NCI-H2171 treated with DMSO at 0.1 percent for 48 hours (cell line): ENCODE measurements at places on chromosomes 1 and 21.

GRCh38 chr1:109273570-109274288 is 9.2 kb downstream of the PSRC1 start:
- DNase-seq: no peak

GRCh38 chr1:229015806-229016205 is 255.1 kb upstream of the RAB4A start:
- no peak for DNase-seq

GRCh38 chr1:203507759-203508158 is 13.8 kb downstream of the OPTC start:
- DNase-seq: no peak

DNA sequence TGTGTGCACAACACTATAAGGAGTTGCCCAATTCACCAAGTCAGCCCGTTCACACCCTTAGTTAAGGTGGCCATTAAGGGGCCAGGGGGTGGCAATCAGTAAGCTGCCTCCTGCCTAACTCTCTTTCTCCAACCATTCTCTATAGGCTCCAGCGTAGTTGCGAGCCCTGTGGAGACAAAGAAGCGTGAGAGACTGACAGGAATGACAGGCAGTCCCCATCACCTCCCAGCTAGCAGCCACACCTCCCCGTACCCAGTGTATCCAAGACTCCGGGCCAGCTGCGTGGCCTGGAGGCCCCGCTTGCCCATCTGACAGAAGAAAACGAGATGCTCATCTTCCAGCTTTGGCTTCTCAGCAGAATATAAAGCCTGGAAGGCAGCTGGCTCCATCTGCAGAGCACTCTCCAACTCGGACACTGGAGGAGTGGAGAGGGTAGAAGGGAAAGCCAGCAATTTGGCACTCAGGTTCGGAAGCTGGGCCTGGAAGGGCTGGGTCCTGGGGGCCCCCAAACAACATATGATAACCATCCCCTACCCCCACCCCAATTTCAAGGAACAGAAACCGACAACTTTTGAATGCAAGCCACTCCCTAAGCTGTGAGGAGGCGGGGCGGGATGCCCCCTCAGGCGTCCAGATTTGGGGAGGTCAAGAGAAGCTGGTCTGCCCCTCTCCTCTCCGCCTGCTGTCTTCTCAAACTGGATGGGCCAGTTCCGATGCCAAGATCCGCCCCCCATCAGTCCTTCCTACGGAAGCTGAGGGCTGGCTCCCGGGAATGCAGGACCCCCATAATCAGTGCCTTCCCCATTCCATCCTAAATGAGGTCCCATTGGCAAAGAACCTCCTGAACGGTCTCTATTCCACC is 872 bp downstream of the TSTD1 start:
- DNase-seq: no peak

DNA sequence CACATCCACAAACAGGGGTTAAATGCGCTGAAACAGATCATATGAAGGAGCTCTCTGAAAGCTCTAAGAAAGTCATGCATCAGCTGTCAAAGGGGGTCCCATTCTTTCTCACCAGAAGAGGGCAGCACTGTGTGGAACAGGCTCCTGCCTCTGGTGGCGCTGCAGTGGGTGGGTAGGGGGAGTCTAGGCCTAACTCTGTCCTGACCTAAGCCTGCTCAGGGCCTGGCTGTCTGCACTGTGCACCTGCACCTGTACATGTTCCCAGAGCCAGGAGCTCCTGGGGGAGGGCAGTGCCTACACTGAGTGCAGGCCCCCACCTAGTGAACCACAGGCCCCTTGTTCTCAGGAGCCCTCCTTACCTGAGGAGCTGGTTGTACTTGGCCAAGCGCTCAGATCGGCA is 16.0 kb downstream of the ENO1 start:
- no peak for DNase-seq

- no peak for DNase-seq
Measured at GRCh38 chr1:161226759-161227158, 899 bp downstream of the TOMM40L start.

DNA sequence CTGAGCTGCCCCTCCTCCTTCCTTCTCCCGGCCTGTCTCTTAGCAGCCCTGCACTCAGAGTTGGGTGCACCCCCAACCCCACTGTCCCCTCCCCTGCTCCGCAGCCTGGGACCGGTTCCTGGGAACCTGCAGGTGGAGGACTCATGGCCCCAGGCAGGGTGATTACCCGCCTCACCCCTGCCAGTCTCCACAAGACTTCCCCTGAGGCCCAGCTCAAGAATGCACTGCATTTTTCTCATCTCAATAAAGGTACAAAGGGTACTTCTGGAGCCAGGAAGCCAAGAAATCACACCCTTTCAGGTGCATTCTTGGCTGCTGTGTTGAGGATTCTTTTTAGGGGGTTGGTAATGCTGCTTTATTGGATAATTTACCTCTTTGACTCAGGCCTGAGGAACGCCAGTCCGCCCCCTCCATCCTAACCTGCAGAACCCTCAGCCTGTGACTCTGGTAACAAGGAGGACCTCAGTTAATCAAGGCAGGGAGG is 126.3 kb upstream of the TMPRSS2 start:
- no peak for DNase-seq

DNA sequence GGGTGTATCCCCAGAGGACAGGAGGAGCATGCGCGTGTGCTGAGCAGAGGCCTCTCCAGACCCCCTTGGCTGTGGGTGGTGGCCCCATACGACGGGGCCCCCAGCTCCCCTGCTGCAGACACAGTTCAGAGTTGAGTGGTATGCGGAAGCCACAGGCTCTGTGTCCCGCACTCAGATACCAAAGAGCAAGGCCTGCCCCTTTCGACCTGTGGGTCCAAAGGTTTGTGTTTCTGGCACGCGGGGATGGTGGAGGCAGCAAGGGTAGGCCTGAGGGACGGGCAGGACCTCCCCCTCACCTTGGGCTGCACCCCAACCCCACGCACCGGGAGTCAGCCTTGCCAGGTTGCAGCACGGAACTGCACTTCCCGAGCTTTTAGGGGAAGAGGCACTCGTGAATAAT is at the start of gene KCNAB2:
Gene KCNAB2 (plus strand): TSS at position 328 of the 400 bp plus-strand sequence. CDS start 5,649 bp downstream, outside the sequence.
- DNase-seq: no peak

- peak; percentile 70 for DNase-seq
Measured at GRCh38 chr1:42456754-42457089, 379 bp downstream of the PPCS start.

DNA sequence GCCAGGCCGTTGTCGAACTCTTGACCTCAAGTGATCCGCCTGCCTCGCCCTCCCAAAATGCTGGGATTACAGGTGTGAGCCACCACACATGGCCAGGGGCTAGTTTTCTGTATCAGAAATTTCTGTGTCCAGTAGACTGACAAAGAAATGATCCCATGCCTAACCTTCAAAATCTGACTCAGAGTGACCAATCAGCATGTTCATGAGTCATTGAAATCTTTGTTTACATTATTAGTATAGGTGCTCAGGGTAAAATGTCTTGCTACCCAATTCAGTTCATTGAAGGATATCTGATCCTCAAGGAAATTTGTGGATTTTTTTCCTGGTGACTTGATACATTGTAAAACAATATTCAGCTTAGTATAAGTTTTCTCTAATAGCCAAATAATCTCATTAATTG is 11.0 kb upstream of the LDLRAD2 start:
- DNase-seq: no peak

DNA sequence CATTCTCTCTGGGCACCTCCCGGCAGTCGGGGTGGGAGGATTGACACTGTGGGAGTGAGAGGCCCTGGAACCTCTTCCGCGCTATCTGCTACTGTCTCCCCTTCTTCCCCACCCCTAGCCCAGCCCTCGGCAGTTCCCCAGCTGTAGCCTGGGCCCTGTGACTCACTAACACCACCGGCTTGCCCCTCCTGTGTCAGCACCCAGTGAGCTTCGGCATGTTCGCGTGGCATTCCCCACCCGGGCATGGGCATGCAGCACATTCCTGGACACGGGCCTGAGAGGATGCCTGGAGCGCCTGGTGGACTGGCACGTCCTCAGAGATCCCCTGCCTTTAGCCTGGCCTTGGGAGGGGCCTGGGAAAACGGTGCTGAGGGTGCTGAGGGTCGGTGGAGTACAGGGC is 1.3 kb downstream of the CDK18 start:
- no peak for DNase-seq

- DNase-seq: no peak
Measured at GRCh38 chr1:1428174-1428573, 7.1 kb upstream of the ANKRD65 start.

DNA sequence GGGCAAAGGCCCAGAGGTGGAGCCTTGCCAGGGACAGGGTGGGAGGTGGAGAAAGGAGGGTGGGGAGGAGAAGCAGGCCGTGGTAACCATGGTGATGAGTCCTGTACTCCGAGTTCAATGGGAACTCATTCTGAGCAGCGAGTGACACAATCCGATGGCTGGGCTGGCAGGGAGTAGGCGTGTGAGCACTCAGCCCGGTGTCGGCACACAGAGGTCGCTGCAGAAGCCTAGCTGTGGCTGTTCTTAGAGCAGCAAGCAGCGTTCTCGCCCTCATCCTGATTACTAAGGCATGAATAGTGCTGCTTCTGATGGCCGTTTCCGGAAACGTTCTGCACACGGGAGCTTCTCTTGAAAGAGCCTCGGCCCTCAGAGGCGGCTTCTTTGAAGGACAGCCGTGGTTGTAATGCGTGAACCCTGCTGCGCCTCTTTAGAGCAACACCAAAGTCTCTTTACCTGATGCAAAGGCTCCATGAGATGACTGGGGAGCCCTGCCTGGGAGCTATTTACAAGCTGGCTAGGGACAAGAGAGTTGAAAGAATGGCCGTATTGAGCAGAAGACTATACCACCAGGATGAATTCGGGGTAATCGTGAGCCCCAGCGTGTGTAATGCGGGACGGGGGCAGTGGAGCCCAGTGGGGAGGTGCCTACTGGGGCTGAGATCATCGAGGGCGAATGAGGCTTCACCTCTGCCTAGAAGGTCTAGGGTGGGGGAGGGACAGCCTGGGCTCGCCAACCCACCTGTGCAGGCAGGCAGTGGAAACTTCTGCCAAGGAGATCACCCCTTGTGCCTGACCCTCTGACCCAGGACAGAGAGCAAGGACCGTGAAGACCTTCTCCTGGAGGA is 72.8 kb upstream of the PAX7 start:
- peak; percentile 18 for DNase-seq

DNA sequence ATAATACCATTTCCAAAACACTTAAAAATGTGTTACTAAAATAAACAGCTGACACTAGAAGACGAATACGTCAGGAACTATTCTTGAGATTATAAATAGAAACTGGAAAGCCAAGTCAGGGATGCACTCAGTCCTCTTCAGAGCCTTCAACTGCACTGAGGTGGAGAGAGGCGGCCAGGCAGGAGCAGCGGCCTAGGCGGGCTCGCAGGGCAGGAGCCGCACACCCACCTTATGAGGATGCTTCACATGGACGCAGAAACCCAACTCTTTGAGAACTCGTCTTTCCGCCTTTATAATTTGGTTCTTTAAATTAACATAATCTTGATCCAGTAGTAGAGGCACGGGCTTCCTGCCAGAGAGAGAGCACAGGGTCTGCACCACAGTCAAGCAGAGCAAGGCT is 4.0 kb downstream of the CCNL2 start:
- no peak for DNase-seq

DNA sequence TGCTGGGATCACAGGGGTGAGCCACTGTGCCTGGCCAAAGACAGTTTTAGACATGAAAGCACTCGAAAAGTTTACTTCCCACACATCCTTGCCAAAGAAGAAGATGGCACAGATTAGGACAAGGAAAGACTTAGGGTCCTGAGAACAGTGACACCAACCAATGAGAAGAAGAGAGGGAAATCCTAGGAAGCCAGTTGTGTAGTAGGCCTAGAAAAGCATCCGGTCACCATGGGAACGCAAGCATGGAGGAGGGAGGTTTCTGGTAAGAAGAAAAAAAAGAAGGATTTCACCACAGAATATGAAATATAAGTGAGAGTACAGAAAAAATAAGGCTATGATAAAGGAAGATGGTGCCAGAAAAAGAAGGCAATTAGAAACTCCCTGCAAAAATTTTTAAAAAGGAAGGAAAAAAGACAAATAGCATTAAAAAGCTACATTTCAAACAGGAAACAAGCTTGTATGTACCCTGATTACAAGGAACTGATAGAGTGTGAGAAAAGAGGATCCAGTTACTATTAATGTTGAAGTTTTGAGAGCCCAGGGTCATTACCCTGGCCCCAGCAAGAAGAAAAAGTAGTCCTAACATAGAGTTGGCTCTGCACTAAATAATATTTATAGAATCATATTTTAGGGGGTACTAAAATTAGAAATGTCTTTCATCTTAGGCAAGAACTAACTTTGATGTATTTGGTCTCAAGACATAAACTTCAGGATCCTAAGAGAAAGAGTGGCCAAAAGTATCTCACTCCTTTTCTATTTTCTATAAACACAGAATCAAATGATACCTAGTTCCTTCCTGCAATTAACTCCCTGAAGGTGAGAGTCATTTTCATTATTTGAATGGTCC is 16.1 kb downstream of the DIPK1A start:
- DNase-seq: no peak

DNA sequence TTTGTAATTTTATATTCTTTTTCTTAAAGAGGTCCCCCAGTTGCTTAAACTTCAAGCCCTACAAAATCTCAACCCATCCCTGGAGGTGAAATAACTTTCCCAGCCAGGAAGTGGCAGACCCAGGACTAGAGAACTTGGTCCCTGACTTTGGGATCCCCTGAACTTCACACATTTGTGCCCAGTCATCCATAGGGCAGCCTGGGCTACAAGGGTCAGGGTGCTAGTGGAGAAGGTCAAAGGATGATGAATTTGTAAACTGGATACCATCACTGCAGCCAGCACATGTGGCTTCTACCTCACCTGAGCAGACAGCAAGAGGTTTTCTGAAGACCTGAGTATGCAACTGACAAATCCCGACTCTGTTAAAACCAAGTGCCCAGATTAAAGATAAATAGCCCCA is 31.4 kb downstream of the HIVEP3 start:
- no peak for DNase-seq

DNA sequence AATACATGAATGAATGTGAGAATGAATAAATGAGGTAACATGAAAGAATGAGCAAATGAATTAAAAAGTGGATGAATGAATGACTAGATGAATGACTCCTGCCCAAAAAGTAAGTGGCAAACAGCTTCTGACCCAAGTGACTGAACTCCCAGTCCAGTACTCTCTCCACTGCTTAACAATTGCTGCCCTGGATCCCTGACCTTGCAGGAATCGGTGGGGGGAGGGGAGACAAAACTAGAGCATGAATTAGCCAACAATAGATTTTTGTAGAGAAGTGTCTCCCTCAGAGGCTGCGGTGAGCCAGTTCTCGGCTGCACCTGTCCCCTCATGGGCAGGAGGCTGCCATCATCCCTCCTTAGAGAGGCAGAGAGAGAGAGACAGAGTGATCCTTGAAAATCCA is 5.9 kb upstream of the GRIK3 start:
- DNase-seq: no peak
